ENCODE measurements at places on chromosomes 5 and 9.

- DNase-seq = no peak
Observed at GRCh38 chr9:110874963-110875674, 163.2 kb downstream of the LPAR1 start.

DNA sequence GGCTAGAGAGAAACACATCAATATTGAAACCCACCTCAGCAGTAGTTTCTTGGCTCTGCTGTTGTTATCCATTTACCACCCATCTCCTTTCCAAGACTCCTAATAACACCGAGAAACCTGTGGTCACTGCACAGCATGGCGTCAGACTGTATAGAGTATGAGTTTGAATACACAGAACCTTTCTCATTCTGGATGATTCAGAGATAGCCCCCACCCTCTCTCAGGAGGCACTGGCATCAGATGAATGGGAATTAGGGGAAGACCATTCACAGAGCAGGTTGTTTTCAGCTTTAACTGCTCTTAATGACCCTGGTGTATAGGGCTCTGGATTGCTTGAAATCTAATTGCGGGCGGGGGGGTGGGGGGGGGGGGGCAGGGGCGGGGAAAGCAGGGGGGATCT lies 86.7 kb downstream of the GPR21 start:
- no peak for DNase-seq

DNA sequence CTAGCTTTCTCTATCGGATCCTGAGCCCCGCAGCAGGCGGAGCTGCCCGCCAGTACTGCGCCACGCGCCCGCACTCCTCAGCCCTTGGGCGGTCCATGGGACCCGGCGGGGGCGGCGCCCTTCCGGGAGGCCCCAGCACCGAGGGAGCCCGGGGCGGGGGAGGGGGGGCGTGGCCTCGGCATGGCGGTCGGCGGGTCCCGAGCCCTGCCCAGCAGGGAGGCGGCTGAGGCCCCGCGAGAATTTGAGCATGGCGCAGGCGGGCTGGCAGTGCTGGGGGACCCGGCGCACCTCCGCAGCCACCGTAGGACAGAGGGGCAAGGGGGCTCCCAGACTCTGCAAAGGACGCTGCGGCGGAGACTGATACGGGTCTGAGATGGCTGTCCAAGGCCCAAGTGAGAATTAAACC lies 6.8 kb downstream of the ZDHHC11B start:
- DNase-seq = no peak

DNA sequence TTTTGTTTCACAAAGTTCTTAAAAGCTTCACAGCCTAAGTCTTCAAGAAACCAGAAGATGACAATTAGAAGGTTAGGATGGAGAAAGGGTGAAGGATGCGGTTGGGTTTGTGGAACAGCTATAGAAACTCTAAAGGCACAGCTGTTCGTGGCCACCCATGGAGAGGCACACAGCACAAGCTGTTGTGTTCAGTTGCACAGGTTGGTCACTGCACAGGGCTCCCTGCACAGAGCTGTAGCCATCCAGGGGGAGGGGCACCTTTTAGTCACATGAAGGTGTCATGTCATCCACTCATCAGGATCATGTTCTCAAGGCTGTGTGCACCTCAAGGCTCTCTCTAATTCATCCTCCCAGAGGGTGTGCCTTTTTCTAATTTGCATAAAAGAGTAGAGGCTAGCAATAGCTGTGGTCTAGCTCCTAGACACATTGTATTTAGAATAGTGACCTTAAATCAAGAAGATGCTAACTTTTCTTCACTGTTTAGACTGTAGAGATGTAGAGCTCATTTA lies 5.0 kb upstream of the RASGRF2 start:
- no peak for DNase-seq

DNA sequence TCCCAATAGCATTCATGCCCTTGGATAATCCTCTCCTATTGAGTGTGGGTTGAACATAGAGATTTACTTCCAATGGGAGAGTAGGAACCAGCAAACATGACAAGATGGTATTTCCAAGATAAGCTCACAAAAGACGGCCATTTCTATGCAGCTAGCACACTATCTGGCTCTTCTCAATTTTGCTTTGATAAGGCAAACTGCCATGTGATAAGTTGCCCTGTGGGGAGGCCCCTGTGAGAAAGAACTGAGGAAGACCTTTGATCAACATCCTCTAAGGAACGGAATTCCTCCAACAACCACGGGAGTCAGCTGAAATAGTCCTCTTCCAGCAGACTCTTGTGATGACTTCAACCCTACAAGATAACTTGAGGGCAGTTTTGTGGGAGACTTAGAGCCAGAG lies 211.9 kb upstream of the TRPM3 start:
- DNase-seq = no peak

GRCh38 chr9:68817079-68817875 lies 112.2 kb downstream of the PIP5K1B start:
- no peak for DNase-seq

DNA sequence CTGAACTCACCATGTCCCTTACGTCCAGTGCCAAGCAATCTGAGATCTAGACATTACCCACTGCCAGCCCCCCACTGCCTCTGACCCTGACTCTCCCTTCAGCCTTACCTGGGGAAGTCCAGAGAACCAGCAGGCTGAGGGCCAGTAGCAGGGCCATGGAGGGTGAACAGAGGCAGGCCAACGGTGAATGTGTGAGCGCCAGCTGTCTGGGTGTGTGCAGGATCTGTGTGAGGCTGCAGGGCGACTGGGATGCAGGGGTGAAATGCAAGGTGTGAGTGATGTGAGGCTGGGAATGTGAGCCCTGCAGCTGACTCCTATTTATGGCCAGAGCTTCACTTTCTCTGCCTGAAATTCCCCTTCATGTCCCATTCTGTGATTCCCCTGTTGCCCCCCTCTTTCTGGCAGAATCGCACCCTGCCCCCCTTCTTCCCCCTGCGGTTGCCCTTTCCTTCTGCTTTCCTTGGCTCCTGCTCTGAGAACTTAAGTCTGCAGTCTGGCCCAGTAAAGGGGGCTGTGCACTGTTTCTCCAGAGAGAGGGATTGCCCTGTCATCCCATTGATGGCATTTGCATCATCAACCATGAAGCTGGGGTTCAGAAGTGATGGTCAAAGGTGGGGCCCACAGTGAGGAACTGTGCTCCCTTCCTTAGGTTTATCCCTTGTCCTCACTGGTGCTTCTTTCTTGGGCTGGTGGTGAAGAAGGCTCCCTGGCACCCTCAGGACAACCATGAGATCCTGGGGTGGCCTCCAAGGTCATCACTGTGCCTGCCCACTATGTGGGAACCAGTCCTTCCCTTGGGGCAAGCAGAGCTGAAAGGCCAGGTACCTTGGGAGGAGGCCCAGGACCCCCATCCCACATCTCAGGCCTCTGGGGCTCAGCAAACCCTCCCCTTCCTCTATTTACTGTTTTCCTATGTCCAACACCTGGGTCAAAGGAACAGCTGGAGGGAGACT lies at the start of gene CCL19:
CCL19 (minus strand) TSS at position 294 of the 953 bp plus-strand sequence; CDS start at position 157, 137 bp downstream.
- no peak for DNase-seq

- DNase-seq = no peak
Observed at GRCh38 chr9:136081113-136081825, 13.8 kb downstream of the NACC2 start.

GRCh38 chr5:43037636-43038495 lies 2.3 kb downstream of the ANXA2R start:
- DNase-seq = no peak

DNA sequence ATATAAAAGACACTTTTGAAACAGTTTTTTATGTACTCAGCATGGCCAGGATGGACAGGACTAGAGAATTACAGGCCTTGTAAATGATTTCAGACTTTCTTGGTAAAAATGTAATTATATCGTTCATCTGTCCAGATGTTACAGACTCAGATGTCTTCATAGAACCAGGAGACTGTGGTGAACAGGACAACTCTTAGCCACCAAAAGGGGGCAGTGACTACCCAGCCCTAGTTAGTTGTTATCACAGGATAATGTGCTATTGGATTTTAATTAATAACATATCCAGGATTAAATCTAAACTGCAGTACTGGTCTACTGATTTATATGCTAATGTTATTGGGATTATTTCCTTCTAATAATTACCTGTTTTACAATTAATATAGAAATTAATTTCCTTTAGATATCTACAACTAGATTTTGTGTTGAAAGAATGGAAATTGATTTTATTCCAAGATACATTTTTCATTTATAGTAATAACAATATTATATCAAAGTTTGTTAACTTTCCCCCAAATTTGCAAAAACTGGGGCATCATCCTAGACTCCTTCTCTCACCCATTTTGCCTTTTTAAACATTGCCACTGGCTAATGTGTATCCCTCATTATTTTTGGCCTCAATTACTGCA lies 99.4 kb downstream of the MTREX start:
- DNase-seq = peak; percentile 17

- DNase-seq = peak; percentile 79
Observed at GRCh38 chr5:154478224-154478565, at the start of gene HAND1. TSS of gene HAND1 (minus strand) at chr5:154478227. CDS start at chr5:154478008, 219 bp downstream.
